ENCODE measurements at places on chromosomes 5 and 9. TPM values are rescaled to one million over a fixed set of nuclear protein-coding genes. Genes with fewer than 3 reads are reported as not detected.

PPP2CA gene
- 114 TPM for polyA plus RNA-seq

DNA sequence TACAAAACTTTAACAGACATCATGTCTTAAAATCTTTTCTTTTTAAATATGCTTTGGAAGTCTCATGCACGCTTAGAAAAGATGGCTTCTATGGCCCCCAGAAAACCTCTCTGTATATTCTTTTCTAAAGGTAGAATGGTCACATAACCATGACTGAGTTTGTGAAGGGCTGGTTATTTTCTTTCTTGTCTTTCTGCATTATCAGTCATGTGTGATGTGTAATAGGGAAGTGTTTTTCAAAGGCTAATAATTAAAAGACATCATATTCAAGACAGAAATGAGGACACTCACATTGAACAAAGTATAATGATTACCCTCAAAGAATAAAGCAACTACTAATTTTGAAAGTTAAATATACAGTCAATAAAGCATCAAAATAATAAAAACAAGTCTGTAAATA, 253.4 kb downstream of the TRPM3 start:
- DNase-seq: no peak

GRCh38 chr5:9775339-9775738, 145.2 kb upstream of the TAS2R1 start:
- peak; percentile 19 for DNase-seq

TMEM171 gene
- polyA plus RNA-seq: 9.6 TPM

GRCh38 chr9:98472216-98472615, 216.8 kb upstream of the TBC1D2 start:
- DNase-seq: no peak

All from foreskin keratinocyte (primary cell).